ENCODE measurements at places on chromosomes 5 and 9.
A peak's percentile ranks its signal among the peaks of the same experiment; 100 is the strongest.

GRCh38 chr5:126947146-126948010 is 83.0 kb downstream of the MARCHF3 start:
- no peak for DNase-seq

GRCh38 chr5:86118542-86118941 is 499.2 kb upstream of the COX7C start:
- no peak for DNase-seq

GRCh38 chr9:122475717-122476116 is 2.0 kb downstream of the OR1J1 start:
- DNase-seq, result no peak

GRCh38 chr9:137813167-137813566 is 64.4 kb upstream of the CACNA1B start:
- DNase-seq, result no peak

DNA sequence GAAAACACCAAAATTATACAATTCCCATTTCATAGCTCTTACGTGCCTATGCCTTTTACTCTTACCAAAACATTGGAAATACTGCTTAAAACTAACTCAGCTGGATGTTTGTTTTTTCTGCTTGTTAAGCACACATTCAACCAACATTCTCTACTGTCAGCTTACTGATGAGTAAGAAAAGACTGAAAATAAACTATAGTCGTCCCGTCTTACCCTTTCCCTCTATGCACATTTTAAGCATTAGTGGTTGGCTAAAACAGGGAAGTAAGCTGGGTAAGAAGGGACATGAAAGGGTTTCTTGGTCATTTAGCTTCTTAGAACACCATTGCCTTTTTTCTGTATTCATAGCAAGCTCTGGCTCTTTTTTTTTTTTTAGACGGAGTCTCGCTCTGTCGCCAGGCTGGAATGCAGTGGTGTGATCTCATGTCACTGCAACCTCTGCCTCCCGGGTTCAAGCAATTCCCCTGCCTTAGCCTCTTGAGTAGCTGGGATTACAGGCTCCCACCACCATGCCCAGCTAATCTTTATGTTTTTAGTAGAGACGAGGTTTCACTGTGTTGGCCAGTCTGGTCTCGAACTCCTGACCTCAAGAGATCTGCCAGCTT is 232.1 kb upstream of the PCSK5 start:
- DNase-seq, result no peak

- DNase-seq, result no peak
These were observed 28.3 kb upstream of the GOLPH3 start for GRCh38 chr5:32202394-32202793.

DNA sequence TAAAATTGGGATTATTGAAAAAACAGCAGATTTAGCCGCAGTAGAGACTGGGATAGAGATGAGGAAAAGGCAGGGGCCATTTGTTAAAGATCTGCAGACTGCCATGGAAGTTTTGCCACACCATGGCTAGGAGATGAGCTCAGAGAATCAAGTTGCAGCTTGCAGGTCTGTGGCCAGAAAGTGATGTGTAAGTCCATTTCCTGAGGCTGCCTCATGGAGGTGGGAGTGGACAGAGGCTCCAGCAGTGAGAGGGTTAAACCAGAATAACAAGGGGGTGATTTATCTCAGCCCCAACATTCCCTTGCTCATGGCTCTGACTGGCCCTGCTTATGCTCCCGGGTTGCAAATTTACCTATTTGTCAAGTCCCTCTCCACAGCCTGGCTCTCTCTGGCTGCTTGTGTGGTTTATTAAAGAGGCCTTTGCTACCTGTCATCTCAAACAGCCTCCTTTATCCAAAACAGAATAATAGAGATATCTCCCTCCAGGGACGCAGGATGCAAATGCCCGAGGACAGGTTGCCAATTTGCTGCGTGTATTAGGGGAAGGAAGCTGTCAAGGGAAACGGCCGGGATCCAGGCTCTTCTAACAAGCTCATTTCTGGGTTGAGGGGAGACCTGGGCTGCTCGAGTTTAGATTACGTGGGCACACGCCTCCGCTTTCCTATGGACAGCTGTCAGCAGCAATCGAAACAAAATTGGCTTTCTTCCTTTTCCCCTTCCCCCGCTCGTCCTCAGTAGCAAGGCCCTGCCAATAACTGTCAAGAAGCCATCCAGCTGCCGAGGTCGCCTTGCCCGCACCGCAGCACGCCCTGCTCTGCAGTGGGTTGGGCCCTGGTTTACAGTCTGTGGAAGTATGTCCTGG is 72.8 kb upstream of the PITX1 start:
- DNase-seq, result no peak

DNA sequence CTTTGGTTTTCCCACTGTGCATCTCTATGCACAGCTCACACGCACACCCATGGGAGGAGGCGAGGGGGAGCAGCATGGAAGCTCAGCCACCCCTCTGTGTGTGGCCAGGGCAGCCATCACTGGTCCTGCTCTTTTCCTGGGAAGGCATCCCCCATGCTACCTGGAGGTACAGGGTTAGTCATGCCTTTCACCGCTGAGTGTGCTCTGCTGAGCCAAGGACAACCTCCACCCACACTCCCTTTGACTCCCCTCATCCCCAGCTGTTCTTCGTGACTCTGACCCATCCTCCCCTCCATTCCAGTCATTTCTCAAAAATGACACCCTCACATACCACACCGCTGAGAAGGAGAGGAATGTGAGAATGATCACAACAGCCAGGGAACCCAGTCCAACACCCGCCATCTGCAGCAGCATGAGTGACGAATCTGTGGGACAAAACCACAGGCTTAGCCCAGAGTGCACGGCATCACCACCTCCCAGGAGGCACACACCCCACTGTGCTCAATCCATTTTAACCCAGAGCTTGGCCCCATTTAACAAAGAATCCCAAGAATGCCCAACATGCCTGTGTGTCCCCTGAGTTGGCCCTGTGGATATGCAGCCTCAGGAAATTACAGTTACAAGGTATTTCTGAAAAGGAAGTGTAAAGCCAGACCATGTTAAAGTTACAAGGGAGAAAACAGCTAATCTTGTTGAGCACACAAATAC is 133.4 kb downstream of the SUSD1 start:
- no peak for DNase-seq

- DNase-seq, result no peak
These were observed 48.9 kb downstream of the AHRR start for GRCh38 chr5:370311-370958.

- DNase-seq, result no peak
These were observed 146.4 kb upstream of the TAS2R1 start for GRCh38 chr5:9776525-9776924.

GRCh38 chr9:89357331-89358197 is 39.3 kb downstream of the SECISBP2 start:
- DNase-seq, result no peak

GRCh38 chr5:15689836-15690235 is 189.9 kb downstream of the FBXL7 start:
- DNase-seq, result no peak

DNA sequence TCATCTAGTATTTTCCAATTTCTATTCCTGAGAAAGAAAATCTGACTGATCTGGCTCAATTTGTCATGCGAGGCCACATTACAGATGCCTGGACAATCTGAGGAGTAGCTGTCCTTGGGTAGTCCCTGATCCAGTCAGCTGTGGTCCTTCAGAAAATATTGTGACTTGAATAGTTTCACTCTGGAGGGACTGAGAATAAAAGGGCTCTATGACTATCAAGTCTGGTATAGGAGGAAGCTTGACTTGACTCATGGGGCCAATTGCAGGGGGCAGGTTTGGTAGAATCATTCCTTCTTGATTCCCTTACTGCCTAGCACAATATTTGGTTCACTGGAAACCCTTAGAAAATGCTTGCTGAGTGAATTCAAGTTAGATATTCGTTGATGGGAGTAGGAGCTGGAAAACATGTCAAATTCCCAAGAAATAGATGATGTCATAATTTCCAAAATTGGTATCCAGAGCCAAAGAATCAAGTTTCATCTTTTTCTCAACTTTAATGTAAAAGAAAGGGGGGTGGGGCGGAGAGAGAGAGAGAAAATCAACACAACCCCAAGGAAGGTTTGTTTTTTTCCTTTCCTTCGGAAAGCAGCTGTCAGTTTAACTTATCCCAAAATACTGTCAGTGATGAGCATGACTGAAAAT is 32.4 kb upstream of the STX17 start:
- no peak for DNase-seq

DNA sequence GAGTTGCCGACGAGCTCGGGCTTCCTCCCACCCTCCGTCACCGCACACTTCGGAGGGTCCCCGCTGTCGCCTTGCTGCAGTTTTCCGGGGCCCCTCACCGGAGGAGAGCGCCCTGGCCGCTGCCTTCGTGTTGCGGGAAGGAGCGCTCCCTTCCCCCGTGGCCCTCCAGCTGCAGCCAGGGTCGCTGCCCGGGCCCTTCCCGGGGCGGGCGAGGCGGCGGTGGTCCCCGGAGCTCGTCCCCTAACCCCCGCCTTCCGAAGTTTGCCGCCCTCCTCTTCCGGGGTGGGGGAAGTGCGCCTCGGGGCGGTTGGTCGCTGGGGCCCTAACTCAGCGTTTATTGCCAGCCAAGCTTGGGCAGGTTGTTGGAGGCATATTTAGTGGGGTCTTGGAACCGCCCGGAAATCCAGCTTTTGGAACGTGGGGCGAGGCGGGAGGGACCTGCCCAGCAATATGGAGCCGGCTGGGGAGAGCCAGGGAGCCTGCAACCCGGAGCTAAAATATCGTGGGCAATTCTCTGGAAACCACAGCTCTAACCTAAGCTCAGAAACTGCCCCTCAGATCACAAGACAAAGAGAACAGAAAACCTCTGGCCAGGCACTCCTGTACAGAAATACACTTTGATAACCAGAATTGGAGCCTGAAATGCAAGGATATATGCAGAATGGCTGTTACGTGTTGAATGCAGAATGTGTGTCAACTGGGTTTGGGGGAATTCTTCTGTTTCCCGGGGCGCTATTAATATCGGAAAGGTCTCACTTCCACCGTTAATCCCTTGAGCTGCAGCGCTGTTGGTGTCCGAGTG is 890 bp downstream of the PIK3R1 start:
- DNase-seq, result peak; percentile 34

GRCh38 chr9:116494815-116495634 is 192.1 kb upstream of the TRIM32 start:
- DNase-seq, result no peak

DNA sequence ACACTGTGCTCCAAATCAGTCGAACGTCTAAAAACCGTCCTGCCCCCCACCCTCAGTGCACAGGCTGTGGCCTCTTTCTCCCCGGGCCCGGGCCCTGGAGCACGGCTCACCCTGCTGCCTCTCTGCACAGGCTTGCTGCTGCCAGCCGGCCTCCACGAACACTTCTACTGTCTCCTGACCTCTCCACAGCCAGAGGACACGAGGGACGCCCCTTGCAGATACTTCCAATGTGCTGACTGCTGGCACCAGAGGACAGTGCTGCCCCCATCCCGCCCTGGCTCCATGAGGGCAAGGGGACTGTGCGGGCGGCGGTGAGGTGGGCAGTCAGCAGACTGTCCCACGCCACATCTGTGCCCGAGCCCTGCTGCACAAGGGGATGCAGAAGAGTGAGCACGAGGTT is 174.8 kb downstream of the COL23A1 start:
- no peak for DNase-seq

GRCh38 chr9:128072144-128073021 is 4.4 kb downstream of the SLC25A25 start:
- peak; percentile 33 for DNase-seq

DNA sequence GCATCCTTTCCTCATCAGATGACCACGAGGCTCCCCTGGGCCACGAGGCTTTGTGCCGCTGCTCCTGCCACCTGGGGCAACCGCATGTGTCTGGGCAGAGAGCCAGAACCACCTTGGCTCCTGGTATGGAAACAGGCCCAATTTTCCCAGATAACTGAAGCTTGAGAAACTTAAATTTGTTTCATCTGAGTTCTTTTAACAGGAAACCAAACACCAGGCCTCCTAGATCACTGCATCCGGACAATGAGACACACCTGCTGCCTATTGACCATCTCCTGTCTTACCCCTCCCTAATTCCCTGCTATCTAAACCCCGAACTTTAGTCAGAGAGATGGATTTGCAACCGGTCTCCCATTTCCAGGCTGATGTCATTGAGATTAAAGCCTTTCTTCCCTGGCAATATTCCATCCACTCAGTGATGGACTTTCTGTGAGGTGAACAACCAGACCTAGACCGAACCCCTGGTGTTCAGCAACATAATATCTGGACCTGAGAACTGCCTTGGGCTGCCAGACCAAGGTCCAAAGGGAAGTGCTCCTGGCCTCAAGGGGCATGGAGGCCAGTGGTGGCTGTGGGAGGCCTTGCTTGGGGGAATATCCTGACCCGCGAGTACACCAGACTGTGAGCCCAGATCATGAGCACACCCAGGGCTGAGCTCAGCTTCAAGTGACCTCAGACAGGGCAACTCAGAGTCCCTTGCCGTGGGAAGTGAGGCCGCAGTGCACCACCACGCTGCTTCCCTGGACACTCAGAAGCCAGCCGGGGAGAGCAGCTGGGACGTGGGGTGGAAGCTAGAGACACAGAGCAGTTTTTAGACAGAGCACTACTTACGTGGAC is 199.7 kb downstream of the HSPA4 start:
- no peak for DNase-seq

- DNase-seq, result no peak
These were observed 221.6 kb upstream of the SLC30A5 start for GRCh38 chr5:68872088-68872839.

DNA sequence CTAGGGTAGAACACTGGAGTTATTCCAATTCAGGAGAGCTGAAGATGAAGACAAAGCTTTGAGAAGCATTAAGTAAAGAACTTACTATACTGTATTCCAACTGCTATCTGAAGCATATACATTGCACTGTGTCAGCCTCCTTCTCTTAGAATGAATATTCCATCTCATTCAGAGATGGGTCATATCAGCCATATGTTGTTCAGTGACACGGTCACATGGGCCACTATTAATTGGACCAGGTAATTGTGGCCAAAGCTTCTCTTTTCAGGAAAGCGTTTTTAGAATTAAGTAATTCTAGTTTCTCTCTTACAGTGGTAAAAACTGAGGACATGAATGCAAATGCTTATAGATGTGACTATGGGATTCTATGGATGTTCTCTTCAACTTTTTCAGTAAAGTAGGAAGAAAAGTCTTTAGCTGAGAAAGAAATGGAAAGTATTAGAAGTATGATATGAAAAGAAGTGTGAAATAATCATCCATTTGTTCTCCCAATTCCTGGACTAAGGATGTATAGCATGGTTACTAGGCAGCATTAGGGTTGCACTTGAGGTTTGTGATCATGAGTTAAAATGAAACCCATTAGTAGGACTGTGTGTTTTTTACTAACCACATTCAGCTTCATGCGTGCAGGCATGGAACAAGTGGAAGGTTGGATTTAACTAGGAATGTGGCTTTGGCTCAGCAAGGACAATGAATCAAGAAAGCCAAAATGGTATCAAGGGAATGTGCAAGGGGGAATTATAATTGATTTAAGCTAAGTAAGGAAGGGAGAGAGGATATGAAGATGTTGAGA is 40.9 kb downstream of the CETN3 start:
- DNase-seq, result no peak

- DNase-seq, result no peak
These were observed 215.0 kb downstream of the SEMA6A start for GRCh38 chr5:116359592-116359991.

- DNase-seq, result no peak
These were observed 2.0 kb downstream of the C7 start for GRCh38 chr5:40911266-40911665.

Measured in stimulated activated CD4-positive, alpha-beta T cell treated with anti-CD3 and anti-CD28 coated beads, Interleukin-1b, Interleukin-23, amount 100 ng/mL, for 1 hour (primary cell).